Activated naive CD4-positive, alpha-beta T cell treated with anti-CD3 and anti-CD28 coated beads for 36 hours (primary cell): ENCODE measurements at places on chromosomes 13 and 19. TPM values are rescaled to one million over a fixed set of nuclear protein-coding genes. Genes with fewer than 3 reads are reported as not detected.

- H3K36me3 ChIP-seq, result no peaks in the 10 kb centered on the region
- H3K27me3 ChIP-seq, result no peaks in the 10 kb centered on the region
- no peak for DNase-seq
- H3K4me3 ChIP-seq, result no peak overlapping the region
- H3K27ac ChIP-seq, result no peak overlapping the region
Observed at GRCh38 chr13:96785986-96786385, 208.3 kb downstream of the OXGR1 start.

DNA sequence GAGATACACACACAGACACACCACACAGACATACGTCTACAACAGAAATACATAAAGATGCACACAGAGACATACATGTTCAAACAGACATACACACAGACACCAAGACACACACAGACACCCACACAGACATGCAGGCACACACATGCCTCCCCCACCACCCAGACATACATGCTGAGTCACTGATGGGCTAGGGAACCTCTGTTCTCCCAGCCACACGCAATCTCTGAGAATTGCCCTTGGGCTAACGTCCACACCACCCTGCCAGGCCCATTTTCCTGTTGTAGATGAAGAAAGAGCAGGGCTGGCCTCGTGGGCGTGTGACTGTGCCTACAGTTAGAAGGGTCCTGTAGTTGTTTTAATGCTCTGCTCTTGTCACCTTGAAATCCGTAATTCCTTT, 261.9 kb downstream of the KCNRG start:
- no peaks in the 10 kb centered on the region for H3K36me3 ChIP-seq
- no peak overlapping the region for H3K4me3 ChIP-seq
- H3K27ac ChIP-seq, result no peak overlapping the region
- H3K4me1 ChIP-seq, result no peaks in the 10 kb centered on the region
- no peak for DNase-seq

DNA sequence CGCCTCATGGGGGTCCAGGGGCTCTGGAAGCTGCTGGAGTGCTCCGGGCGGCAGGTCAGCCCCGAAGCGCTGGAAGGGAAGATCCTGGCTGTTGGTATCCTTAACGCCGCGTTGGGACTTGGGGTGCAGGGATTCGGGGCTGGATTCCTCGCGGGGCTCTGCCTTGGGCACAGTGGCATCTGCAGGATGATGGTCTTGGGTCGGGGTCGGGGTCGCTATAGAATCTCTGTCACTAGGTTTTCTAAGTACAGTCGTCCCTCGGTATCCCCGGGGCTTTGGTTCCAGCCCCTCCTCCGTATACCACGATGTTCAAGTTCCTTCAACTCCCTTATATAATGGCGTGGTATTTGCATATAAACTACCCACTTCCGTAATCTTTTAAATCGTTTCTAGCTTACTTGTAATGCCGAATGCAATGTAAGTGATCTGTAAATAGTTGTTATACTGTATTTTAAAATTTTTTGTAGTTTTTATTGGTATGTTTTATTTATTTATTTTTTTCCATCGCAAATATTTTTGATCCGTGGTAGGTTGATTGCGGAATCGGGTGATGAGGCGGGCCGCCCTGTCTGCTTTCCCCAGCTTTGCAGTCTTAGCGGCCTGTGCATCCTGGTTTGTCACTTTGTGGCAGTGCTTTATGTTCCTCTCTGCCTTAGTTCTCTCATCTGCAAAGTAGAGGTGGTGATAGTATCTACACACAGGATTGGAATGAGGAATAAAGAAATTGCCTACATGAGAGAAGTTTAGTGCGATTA, 606 bp downstream of the ERCC5 start:
- H3K27me3 ChIP-seq, result no peaks in the 10 kb centered on the region
- peaks cover 2% of the 10 kb centered on the region for H3K36me3 ChIP-seq
- peak; percentile 64 for DNase-seq
- H3K4me1 ChIP-seq, result peaks cover 35% of the 10 kb centered on the region

GRCh38 chr13:99693852-99694611, 192.8 kb downstream of the TM9SF2 start:
- no peak overlapping the region for H3K4me3 ChIP-seq
- H3K27ac ChIP-seq, result no peak overlapping the region
- DNase-seq, result no peak
- H3K4me1 ChIP-seq, result no peaks in the 10 kb centered on the region
- no peaks in the 10 kb centered on the region for H3K36me3 ChIP-seq

DNA sequence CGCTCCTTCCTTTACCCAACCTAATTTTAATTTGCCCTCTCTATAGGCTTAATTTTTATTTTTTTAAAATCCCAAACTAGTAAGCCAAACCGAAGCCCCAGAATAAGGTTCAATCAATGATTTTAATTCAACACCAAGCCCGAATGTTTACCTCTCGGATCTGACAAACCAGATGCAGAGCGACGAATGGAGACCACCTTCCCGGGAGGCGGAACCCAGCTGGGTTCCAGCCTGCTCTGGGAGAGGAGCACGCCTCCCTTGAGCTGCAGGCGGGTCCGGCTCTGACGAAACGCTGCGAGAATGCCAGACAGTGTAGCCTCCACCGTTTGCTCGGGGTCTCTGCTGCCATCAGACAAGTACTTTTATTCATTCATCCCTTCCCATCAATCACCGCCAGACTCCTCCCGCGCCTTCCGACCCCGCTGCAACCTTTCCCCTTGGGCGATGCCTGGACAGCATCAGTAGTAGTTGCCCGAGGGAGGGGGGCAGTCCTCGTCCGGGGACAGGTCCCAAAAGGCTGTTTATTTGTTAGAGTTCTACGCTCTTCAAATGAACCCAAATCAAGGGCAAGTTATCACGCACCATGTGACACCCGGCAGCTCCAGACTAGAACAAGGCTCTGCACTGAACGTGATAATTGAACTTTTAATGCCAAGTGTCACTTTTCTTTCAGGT, 752 bp upstream of the EDNRB start:
- no peak overlapping the region for H3K4me3 ChIP-seq
- no peaks in the 10 kb centered on the region for H3K4me1 ChIP-seq
- DNase-seq, result no peak

- peaks cover 3% of the 10 kb centered on the region for H3K27me3 ChIP-seq
- H3K4me3 ChIP-seq, result no peak overlapping the region
- no peak for DNase-seq
- H3K4me1 ChIP-seq, result peaks cover 10% of the 10 kb centered on the region
Observed at GRCh38 chr13:60312851-60313505, 84.0 kb upstream of the TDRD3 start.

DNA sequence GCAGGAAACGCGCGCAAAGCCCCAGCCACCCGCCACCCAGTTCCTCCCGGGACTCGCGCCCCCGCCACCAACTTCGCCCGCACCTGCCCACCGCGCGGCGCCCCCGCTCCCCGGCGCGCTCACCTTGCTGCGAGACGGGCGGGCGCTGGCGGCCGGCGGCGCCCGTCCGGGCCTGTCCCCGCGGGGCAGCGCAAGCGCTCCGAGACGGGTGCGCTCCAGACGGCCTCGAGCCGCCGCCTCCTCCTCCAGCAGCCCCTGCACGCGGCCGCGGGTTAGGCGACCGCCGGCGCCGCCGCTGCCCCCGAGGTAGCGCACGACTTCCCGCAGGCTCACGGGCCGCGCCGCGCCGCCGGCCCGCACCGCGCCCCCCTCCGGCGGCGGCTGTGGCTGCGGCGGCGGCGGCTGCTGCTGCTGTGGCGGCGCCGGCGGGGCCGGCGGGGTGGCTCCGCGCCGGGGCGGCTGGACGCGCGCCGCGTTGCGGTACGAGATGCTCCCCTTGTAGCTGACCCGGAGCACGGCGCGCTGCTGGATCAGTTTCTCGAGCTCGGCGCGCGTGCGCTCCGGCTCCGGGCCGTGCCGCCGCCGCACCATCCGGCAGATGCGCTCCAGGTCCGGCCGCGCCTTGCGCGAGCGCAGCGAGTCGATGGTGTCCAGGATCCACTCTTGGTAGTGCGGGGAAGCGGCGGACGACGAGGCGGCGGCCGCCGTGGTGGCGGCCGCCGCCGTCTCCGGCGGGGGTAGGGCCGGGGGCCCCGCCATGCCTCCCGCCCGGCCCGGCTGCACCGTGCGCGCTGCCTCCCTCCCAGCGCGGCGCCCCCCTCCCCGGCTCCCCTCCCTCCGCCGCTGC, 666 bp downstream of the SAMD1 start:
- peak overlapping the region; percentile 71 for H3K27ac ChIP-seq
- DNase-seq, result peak; percentile 41
- H3K27me3 ChIP-seq, result no peaks in the 10 kb centered on the region
- H3K36me3 ChIP-seq, result peaks cover 18% of the 10 kb centered on the region
- H3K4me1 ChIP-seq, result peaks cover 24% of the 10 kb centered on the region

- H3K4me1 ChIP-seq, result no peaks in the 10 kb centered on the region
- no peaks in the 10 kb centered on the region for H3K36me3 ChIP-seq
- DNase-seq, result no peak
- no peak overlapping the region for H3K27ac ChIP-seq
- H3K27me3 ChIP-seq, result peaks cover 48% of the 10 kb centered on the region
Observed at GRCh38 chr19:50702158-50702870, 17.3 kb downstream of the SHANK1 start.

GRCh38 chr19:15081911-15082310, at the start of gene OR1I1:
Gene OR1I1 (plus strand): TSS chr19:15082211. CDS start chr19:15087066, 4,855 bp downstream.
- H3K4me1 ChIP-seq, result no peaks in the 10 kb centered on the region
- no peak for DNase-seq
- no peak within 1 kb of the TSS for H3K27ac ChIP-seq
- H3K36me3 ChIP-seq, result no peaks in the 10 kb centered on the region
- no peak within 1 kb of the TSS for H3K4me3 ChIP-seq
- peaks cover 18% of the 10 kb centered on the region for H3K27me3 ChIP-seq

DNA sequence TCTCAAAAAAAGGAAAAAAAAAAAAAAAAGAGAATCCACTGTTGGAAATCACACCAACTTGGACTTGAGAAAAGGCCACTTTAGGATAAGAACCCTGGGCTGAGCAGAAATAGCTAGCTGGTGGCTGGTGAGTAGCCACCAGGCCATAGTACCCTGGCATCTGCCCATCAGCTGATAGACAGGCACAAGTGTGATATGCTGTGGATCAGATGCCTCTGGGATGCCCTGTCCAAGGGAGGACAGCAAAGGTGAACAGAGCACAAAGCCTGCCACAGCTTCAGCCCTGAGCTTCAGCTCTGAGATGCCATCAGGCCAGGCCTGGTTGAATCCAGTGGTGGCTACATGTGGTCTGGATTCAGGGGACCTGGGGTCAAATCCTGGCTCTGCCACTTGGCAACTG, 8.7 kb downstream of the SIRT2 start:
- no peak overlapping the region for H3K4me3 ChIP-seq
- H3K36me3 ChIP-seq, result peaks cover 2% of the 10 kb centered on the region
- H3K4me1 ChIP-seq, result no peaks in the 10 kb centered on the region
- no peaks in the 10 kb centered on the region for H3K27me3 ChIP-seq
- no peak overlapping the region for H3K27ac ChIP-seq

DNA sequence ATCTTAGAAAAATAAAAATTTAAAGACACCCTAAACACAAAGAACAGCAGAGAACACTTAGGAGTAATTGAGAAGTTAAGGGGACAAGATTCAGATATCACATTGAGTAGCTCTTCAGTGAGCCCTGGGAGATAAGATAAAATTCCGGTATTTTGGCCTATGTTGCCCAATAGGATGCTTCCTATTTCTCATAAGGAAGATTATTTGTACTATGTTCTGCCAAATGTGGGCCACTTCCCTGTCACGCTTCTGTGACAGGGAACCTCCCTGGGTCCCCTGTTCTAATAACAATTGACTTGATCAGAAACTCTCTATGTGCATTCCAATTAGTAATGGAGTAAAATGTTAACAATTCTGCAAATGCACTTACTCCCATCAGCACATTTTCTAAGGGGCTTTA, 310.7 kb downstream of the MYO16 start:
- H3K4me1 ChIP-seq, result no peaks in the 10 kb centered on the region
- no peak overlapping the region for H3K27ac ChIP-seq
- peaks cover 15% of the 10 kb centered on the region for H3K27me3 ChIP-seq
- DNase-seq, result no peak
- H3K4me3 ChIP-seq, result no peak overlapping the region

DNA sequence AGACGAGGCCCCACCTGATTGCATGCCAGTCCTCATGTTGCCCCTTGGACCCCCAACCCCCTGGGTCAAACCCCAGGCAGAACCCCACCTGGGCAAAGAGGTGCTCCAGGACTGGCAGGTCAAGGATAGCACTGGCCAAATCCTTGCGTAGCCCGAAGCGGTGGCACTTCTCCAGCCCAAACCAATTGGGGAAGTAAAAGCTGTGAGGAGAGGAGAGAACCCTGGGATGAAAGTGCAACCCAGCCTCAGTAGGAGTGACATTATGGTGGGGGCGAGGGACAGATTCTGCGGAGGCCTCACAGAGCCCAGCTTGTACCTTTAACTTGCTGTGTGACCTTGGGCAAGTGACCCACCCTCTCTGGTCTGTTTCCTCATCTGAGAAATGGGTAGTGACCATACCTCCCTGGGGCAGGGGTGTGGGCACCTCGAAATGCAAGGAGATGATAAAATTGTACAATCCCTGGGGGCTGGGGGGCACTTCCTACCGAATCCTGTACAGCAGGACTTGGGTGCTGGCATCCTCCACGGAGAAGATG, 4.4 kb downstream of the JAK3 start:
- no peaks in the 10 kb centered on the region for H3K27me3 ChIP-seq
- peak overlapping the region; percentile 63 for H3K27ac ChIP-seq
- H3K4me1 ChIP-seq, result peaks cover 43% of the 10 kb centered on the region
- no peak overlapping the region for H3K4me3 ChIP-seq
- peaks cover 65% of the 10 kb centered on the region for H3K36me3 ChIP-seq
- DNase-seq, result no peak

DNA sequence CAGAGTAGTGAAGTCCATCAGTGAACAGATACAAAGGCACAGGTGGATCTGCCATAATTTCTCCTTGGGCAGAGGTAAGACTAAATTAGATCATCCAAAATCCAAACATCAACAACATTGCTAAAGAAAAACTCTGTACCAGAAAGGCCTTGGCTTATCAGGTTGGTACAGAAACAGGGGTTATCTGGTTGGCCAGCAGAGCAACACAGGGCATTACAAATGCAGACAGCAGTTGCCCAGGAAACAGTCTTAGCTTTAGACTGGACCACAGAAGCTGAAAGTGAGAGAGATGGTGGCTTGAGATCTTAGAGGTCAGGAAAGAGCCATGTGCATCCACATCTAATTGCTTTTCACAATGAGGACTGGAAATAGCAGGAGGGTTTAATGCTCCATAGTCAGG, 26.6 kb upstream of the DGKH start:
- H3K27me3 ChIP-seq, result peaks cover 2% of the 10 kb centered on the region
- DNase-seq, result no peak
- H3K4me3 ChIP-seq, result no peak overlapping the region

DNA sequence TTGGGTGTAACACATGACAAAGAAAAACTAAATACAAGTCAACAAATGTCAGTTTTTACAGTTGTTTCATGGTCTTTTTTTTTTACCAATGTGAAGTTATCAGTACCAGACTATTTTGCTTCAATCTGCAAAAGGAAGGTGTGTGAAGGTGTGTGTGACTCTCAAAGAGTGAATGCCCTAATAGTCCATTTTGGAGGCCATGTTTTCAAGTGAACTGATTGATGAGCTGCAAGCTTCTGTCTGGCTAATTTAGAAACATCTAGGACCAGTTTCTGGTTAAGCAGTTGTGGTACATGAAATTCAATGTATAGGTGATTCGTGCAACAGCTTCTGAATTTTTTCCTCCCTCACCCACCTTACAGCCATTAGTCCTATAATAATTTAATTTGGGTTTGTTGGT, 16.1 kb downstream of the KLF5 start:
- H3K27ac ChIP-seq, result no peak overlapping the region
- no peaks in the 10 kb centered on the region for H3K36me3 ChIP-seq
- DNase-seq, result no peak

The SLC17A7 gene
- total RNA-seq, result 0.12 TPM

The FARSA gene
- 82.8 TPM for total RNA-seq

The SPRED3 gene
- total RNA-seq, result 1.7 TPM

The DHDH gene
- total RNA-seq, result 4.5 TPM

The NPAS1 gene
- not detected for total RNA-seq

The CYP4F11 gene
- not detected for total RNA-seq

The SHD gene
- total RNA-seq, result not detected

The INAFM1 gene
- total RNA-seq, result 18.7 TPM
